ENCODE measurements at places on chromosomes 6 and 20. TPM values are rescaled to one million over a fixed set of nuclear protein-coding genes. Genes with fewer than 3 reads are reported as not detected.
A peak's percentile ranks its signal among the peaks of the same experiment; 100 is the strongest.

GRCh38 chr20:38931984-38932383 is 5.8 kb downstream of the FAM83D start:
- H3K27me3 ChIP-seq, result no peaks in the 10 kb centered on the region
- DNase-seq, result no peak
- no peaks in the 10 kb centered on the region for H3K4me1 ChIP-seq
- H3K4me3 ChIP-seq, result no peak overlapping the region

DNA sequence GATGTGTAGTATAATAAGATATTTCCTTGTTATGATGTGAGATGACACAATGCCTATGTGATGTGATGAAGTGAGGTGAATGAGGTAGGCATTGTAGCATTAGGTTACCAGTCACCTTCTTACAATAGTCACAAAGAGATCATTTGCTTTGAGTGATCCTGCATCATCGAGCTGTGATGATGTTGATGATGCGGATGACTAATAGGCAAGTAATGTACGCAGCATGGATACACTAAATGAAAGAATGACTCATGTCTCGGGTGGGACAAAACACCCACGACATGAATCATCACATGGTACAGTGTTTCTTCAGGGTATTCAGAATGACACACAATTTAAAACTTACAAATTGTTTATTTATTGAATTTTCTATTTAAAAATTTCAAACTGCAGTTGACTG is 806.3 kb upstream of the GJE1 start:
- no peak overlapping the region for H3K4me3 ChIP-seq
- DNase-seq, result peak; percentile 91
- no peaks in the 10 kb centered on the region for H3K36me3 ChIP-seq

DNA sequence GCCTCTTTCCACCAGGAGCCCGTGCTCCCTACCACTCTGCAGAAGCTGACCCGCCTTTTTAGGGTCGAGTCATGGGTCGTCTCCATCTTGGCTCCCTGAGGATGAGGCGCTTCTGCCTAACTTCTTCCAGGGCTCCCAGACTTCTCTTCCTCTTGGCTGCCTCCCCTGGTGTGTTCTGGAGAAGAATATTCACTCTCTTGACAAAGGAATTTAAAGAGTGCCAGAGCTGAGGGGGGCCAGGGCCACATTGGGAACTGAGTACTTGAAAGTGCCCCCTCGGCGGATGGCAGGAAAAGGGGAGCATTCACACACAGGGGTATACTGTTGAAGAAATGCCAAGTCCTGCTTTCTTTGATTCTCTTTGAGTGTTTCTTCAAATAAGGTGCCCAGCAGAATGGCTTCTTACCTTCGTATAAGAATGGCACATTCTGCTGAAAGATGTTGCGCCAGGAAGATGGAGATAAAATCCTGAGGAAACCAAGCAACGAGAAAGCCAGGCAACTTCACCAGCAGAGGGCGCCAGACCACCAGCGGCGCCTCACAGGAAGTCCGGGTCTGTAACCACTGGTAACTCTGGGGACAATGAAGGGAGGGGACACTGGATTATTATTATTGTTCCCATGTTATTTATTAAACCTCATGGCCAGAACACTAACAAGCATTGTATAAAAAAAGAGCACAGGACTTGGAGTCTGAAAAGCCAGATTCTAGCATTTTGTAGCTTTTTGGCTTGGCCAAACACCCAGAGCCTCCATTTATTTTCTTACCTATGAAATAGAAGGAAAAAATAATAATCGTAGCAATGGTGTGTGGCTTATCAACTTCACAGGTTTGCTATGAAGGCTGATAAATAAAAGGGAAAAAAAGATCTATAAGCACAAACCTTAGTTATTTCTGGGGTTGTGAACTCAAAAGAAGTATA is 176.7 kb downstream of the HACE1 start:
- H3K4me3 ChIP-seq, result no peak overlapping the region
- peak; percentile 60 for DNase-seq
- H3K27me3 ChIP-seq, result no peaks in the 10 kb centered on the region

DNA sequence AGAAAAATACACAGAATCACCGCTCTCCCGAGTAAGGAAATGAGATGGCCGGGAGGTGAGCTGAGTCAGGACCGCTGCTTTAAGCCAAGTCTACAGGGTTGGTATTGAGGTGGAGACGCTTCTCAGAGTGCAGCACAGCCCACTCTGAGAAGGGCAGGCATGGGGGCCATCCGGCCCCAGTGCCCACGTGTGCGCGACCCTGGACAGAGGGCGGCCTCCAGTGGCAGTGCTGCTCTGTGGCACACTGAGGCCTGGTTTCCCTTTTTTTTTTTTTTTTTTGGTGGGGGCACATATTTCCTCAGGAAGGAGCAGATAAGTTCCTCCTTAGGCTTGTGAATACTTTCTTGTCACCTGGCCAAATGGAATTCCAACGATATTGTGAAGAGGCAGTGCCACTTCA is 88.8 kb downstream of the FOXC1 start:
- H3K36me3 ChIP-seq, result no peaks in the 10 kb centered on the region
- no peak overlapping the region for H3K4me3 ChIP-seq
- DNase-seq, result no peak
- H3K4me1 ChIP-seq, result peaks cover 2% of the 10 kb centered on the region

SDCBP2 gene
- 8.0 TPM for total RNA-seq

- peaks cover 34% of the 10 kb centered on the region for H3K36me3 ChIP-seq
- H3K4me1 ChIP-seq, result no peaks in the 10 kb centered on the region
- H3K27me3 ChIP-seq, result no peaks in the 10 kb centered on the region
- DNase-seq, result no peak
- H3K4me3 ChIP-seq, result no peak overlapping the region
- no peak overlapping the region for H3K27ac ChIP-seq
These were observed 82.8 kb downstream of the GFRA4 start for GRCh38 chr20:3580412-3580811.
